RPMI7951 (cell line): ENCODE measurements at places on chromosomes 3 and 15. TPM values are rescaled to one million over a fixed set of nuclear protein-coding genes. Genes with fewer than 3 reads are reported as not detected.
A peak's percentile ranks its signal among the peaks of the same experiment; 100 is the strongest.

GRCh38 chr3:187000711-187001151 is 70.4 kb downstream of the ST6GAL1 start:
- no peak for DNase-seq

DNA sequence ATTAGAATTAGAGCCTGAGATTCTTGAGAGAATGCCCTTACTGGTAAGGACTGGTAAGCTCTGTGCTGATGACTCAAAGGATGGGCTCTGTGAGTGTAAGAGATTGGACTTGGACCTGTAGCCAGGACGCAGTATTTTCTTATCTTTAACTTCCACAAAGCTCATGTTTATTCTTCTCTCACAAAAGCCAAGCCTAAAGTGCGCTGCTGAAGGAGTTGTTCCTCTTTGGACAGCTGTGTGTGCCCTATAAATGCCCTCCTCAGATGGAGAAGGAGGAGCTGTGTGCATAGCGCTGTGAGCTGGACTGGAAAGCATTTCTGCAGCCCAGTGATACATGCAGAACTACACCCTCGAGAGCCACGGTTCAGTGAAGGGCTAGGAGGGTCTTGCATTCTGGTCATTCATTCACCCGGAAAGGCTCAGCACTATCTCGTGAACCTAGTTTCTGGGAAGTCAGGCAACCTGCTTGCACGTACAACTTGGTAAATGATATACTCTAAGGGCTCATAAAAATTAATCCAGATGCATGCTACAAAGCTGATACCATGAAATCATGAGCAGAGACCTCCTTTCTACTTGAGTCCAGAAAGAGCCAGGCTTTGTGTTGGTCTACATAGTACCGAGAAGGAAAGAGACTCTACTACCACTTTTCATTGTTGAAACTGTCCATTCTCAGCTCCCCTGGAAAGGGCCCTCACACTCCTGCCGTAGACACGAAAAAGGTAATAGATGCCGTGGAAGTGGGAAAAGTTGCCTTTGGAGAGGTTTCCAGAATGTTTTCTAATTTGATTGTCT is 103.0 kb upstream of the TBL1XR1 start:
- DNase-seq, result no peak

DNA sequence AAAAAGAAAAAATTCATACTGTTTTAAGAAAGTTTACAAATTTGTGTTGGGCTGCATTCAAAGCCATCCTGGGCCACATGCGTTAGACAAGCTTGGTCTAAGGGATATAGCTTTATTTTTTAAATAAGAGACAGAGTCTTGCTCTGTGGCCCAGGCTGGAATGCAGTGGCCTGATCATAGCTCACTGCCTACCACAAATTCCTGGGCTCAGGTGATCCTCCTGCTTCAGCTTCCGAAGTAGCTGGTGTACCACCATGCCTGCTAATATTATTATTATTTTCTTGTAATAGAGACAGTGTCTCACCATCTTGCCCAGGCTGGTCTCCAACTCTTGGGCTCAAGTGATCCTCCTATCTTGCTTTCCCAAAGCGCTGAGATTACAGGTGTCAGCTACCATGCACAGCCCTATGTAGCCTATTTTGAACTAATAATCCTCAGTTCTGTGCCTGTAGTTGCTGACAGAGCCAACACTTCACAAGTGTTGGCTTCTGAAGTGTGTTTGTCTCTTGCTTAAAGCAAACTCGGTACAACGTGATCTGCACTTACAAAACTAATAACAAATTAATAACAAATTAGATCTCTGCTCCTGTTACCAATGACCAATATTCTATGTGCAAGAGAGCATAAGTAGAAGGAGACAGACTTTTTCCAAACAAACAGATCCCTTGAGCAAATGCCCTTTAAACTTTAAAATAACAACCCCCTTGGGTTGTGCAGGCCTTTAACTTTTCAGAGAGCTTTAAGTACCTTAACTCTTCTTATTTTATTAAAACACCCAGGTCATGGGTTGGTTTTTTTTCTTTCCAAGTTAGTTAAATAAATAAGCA is 135.2 kb downstream of the VGLL4 start:
- DNase-seq, result no peak

DNA sequence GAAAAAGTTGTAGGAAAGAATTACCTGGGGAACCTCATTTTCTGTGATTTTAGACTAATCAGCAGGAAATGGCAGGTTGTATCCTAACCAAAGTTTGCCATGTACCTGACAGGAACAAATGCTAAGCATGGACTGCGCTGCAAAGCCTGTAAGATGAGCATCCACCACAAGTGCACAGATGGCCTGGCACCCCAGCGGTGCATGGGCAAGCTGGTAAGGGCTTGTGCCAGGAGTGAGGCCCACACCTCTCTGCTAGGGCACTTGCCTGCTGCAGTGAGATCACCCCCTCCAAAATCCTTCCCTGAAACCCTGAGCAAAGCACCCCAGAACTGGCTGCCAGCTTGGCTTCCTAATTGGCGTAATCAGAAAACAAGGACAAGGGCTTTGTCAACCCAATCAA is 102.6 kb downstream of the STAC start:
- no peak for DNase-seq

DNA sequence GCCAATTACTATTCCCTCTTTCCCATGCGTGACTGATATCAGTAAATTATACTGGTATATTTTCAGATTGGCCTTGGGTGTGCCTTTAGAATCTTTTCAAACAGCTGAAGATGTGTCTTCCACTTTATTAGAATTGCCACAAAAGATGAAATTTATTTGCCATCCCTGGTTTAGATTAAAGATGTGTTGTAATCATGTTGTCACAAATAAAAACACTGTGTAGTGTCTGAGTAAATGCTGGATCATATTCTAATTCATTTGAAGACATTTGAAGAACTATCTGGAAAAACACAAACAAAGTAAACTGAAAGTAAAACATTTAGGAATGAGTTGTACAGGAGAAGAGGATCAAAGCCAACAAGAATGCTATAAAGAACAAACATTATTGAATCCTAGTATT is 339.7 kb upstream of the COL8A1 start:
- DNase-seq, result no peak

GRCh38 chr15:38349251-38349650 is 96.6 kb downstream of the SPRED1 start:
- no peak for DNase-seq

The AADAC gene
- total RNA-seq, result 0.12 and 0.49 TPM in 2 replicates

DNA sequence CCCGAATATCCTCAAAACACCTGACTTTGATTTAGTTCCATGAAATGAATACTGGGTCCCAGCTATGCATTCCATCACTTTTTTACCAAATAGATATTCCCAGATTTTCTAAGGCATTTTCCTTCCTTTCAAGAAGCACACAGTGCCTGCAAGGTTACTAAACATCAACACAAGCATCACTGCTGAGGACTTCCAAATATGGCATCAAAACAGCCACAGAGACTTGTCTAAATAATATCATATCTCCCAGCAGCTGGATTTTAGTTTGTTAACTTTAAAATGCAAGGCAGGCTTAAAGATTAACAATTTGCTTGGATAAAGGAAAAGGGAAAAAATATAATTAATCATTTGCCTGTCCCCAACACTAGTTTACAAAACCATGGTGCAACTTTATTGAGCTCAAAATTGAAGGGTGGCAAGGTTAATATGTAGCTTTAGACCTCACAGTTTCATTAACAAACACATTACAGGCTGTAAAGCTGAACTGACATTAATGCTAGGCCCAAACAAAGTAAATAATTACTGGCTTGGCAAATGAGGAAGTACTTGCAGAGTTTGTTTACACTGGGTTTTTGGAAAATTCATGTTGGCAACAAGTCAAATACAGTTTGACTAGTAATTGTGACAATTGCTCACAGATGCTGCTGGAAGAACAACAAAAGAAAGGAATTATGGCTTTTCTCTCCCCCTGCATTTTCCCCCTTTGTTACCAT is 401.7 kb upstream of the CDIN1 start:
- DNase-seq, result peak; percentile 51

GRCh38 chr3:149808209-149808829 is 4.7 kb upstream of the RNF13 start:
- peak; percentile 73 for DNase-seq

- DNase-seq, result no peak
Observed at GRCh38 chr3:15769256-15769915, 28.4 kb downstream of the ANKRD28 start.

DNA sequence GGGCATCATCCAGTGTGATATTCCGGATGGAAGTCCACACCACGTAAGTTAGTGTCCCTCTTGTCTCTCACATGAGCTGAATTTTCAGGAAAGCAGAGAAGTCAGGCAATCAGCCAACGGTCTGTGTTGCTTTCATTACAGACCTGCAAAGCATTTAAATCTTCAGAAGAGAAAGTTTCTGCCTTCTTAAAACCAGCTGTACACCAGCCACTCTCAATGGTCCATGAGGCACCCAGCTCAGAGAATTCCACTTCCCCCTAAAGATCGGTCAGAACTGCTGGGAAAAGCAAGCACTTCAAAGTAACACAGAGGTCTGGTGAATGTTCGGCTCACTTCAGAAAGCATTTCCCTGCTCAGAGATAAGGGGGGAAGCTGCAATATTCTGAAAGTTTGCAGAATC is 903.7 kb downstream of the EPHA3 start:
- no peak for DNase-seq

- DNase-seq, result no peak
Observed at GRCh38 chr3:150030841-150031240, 60.1 kb upstream of the PFN2 start.

DNA sequence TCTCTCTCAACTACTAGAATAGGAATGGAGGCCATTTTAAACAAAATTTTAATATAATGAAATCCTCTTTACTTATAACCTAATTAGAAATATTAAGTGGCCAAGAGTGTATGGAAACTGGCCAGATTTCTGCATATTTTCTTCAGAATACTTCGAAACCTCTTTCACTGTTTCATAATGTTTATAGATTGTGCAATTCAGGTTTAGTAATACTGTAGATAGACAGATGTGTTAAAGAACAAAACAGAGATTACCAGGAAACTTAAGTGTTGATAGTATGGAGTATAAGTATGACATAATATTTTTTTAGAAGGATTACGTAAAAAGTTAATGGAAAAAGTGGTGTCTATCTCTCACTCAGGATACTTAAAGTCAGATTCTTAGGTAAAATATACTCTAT is 4.7 kb downstream of the ABHD5 start:
- DNase-seq, result peak; percentile 8

GRCh38 chr3:72839057-72839456 is 9.2 kb downstream of the SHQ1 start:
- no peak for DNase-seq

DNA sequence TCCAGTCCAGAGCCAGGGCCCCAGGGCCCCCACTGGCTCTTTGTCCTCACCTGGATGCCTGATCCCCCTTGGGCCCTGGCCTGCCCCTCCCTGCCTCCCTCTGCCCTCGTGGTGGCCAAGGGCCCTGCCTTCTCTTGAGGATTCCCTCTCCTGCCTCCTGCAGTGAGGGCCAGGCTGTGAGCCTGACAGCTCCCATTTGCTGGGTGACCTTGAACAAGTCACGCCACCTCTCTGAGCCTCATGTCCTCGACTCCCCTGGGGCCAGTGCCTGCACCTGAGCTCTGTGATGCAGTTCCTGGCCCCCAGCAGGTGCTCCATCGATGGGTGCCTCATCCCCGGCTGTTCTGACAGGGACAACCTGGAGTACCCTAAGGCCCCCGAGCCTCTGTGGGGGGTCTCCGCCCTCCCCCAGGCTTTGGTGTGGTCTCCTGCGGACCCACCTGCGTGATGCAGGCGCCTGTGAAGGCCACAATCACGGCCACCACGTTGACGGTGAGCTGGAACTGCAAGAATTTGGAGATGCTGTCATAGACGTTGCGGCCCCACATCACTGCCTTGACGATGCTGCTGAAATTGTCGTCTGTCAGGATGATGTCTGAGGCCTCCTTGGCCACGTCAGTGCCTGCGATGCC is 24.1 kb upstream of the SEC13 start:
- no peak for DNase-seq

GRCh38 chr3:108946292-108947285 is 7.1 kb downstream of the GUCA1C start:
- peak; percentile 29 for DNase-seq

- peak; percentile 90 for DNase-seq
Observed at GRCh38 chr15:99324082-99324620, 72.9 kb downstream of the LRRC28 start.

DNA sequence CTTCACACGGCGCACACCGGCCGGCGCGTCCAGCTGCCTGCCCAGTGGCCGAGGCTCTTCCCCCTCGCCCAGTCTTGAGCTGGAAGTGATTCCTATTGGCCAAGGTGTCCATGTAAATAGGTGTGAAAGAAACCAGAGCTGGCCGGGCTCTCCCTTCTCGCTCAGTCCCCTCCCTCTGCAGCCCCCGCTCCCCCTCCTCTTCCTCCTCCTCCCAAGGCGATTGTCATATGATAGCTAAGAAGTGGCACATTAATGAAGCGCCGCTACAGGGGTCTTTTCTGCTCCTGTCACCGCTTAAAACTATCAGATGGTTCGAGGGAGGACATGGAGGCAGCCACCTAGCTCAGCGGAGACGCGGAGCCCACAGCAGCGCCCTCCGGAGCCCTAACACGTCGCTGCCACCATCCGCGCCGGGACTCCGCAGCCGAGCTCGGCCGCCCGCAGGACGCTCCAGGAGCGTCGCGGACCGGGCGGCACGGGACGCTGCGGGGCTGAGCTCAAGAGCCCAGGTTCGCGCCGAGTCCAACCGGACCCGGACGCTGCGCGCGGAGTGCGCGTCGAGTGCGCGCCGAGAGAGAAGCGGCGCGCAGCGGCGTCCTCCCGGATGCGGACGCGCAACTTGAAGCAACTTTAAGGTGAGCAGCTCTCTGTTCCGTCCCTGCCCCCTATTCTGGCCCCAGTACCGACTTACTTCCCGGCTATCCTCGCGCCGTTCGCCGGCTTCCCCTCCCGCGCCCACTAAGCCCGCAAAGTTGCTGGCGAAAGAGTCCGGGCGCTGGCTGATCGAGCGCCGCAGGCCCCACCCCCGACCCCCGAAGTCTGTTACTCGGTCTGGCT is at the start of gene FOXB1:
Gene FOXB1 (plus strand): TSS at position 303 of the 837 bp plus-strand sequence. CDS start 653 bp downstream, outside the sequence.
- DNase-seq, result no peak

The LIPH gene
- not detected in 2 replicates for total RNA-seq

- DNase-seq, result no peak
Observed at GRCh38 chr3:89402051-89402450, 294.6 kb downstream of the EPHA3 start.

The LRRK1 gene
- 5.0 and 10.8 TPM in 2 replicates for total RNA-seq

- DNase-seq, result no peak
Observed at GRCh38 chr3:128317101-128317697, 149.5 kb downstream of the DNAJB8 start.

DNA sequence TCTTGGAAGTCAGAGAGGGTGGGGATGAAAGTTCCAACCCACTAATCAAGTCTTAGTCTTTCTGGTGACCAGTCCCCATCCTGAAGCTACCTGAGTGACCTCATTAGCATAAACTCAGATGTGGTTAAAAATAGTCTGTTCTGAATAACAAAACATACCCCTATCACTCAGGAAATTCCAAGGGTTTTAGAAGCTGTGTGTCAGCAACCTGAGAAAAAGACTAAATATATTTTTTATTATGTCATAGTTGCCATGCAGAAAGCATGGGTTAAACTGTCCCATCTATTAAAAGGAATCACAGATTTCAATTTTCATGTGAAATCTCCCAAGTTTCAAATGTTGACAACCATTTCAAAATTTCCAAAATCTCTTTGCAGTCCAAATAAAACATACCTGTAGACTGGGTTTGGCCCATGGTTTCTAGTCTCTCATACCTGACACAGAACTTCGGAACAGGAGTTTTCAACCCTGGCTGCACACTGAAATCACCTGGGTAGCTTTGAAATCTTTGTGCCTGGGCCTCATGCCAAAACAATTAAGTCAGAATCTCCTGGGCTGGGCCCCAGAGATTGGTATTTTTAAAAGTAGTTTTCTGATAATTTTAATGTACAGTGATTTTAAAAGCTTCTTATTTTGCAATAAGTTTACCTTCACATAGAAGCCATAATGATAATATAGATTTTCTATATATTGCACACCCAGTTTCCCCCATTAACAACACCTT is 476.3 kb downstream of the RBMS3 start:
- no peak for DNase-seq
